ENCODE measurements at places on chromosomes 6 and 20.

GRCh38 chr6:131951576-131952230, 531 bp upstream of the CCN2 start:
- DNase-seq = no peak

DNA sequence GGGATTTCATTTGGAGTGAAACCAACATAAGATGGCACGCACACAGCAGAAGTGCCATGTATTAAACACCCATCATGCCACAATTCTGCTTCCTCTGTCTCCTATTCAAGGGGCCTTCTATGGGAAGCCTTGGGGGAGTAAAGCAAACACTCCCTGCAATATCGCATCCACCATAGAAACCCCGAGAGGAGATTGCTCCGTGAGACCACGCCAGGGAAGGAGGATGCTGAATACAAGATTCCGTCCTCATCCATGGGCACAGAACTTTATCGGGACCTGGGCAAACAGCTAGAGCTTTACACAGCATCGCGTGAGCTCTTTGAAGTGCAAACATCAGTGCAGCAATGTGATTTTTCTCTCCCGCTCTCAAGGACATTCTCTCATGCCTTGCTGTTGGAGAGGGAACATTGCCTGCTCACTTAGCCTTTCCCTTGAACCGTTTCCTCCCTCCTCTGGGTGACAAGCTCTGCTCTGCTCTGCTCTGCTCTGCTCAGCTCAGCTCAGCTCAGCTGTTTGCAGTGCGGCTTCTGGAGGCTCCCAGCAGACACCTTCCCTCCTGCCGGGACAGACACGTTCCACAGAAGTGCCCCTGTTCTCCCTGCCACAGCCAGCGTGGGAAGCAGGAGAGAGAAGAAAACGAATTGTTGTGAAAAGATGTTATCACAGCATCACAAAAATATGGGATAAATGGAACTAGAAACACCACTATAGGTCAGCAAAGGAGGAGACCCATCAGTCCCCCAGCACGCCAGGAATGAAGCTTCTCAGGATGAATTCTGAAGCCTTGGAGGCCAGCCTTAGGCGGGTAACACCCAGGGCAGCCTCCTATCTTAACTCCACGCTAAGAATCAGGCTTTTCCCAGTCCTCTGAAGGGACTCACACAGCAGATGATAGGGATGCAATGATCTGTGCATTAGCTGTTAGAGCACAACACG, 48.2 kb downstream of the RNASET2 start:
- DNase-seq = no peak

- DNase-seq = no peak
Measured at GRCh38 chr6:144122861-144123260, 27.5 kb upstream of the STX11 start.

GRCh38 chr6:113540466-113540865, 316.7 kb upstream of the MARCKS start:
- DNase-seq = no peak

DNA sequence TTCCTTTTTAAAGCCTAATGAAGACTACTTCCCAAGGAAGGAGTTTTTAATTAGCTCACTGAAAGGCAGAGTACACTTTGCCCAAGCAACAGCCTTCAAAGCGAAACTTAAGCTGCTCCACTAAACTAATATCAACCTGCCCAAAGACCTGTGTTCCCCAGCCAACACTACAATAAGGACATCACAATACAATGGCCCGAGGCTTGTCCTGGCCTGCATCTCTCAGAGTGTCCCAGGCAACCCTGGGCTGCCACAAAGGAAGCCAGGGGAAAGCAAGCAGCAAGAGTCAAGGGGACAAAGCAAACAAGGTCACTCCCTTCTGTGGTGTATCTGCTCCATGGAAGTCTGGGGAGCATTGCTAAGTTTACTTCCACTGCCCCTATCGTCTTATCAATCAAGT, 52.3 kb downstream of the PIGU start:
- DNase-seq = no peak

GRCh38 chr6:166939345-166939744, 17.0 kb downstream of the RNASET2 start:
- no peak for DNase-seq

- peak; percentile 82 for DNase-seq
Measured at GRCh38 chr20:57089699-57090144, 176.7 kb downstream of the BMP7 start.

GRCh38 chr6:112701201-112701600, 354.1 kb downstream of the RFPL4B start:
- no peak for DNase-seq

- no peak for DNase-seq
Measured at GRCh38 chr20:32535316-32535952, 49.7 kb downstream of the NOL4L start.

DNA sequence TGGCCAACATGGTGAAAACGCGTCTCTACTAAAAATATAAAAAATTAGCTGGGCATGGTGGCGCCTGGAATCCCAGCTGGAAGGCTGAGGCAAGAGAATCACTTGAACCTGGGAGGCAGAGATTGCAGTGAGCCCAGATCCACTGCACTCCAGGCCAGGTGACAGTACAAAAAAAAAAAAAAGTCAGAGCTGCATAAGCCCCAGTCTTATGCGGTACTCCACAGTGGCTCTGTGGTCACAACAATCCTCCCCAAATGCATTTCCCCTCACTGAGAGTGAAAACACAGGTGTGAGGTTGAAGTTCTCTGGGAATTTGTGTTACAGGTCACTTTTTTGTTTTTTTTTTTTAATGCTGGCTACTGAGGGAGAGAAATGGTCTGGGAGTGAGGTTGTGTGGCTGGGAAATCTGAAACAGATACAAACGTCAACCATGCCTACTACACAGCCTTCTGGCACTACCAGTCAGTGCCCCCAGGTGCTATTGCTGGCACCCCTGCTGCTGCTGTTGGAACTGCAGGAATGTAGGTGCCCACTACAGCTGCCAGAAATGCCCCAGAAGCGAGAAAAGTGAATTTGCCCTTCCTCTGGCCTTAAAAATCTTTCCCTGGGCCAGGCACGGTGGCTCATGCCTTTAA, 5.7 kb downstream of the MRPS26 start:
- no peak for DNase-seq

DNA sequence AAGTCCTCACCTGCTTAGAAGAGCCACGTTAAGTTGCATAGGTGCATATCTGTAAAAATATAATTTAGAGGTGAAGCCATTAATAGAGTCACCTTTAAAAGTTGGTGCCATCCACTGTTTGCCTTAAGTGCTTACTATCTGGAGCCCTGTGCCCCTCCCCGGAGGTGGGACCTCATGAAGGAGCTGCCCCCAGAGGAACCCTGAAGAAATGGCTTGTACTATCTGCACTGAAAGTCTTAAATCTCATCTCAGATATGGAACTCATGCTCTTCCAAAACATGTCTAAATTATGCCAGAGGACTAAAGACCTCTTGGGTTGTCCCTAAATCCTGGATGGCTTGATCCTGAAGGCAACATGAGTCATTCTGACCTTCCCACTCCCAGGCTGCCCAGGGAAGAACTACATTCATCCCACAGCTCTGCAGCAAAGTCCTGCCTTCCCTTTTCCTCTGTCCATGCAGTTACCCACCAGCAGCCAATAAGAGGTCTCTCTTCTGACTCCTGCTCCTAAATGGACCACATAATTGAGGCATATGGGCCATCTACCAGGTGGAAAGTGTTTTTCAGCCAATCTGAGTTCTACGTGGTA, 85.3 kb downstream of the ASXL1 start:
- no peak for DNase-seq

- DNase-seq = no peak
Measured at GRCh38 chr20:62473717-62474603, 1.8 kb downstream of the GATA5 start.

DNA sequence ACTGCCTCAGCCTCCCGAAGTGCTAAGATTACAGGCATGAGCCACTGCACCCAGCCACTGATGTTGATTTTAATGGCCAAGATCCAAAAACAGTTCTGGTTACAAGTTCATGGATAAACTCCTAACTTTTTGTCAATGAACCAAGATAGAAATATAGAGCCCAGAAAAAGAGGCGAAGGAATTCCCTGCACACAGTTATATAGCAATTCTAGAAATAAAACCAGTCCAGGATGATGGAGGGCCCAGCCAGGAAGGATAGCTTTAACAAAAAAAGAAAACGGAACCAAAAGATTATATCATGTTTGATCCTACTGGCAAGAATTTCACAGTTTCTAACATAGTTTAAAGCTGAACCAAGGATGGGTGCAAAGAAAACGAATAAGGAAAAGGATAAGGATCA, 10.9 kb downstream of the EPB41L2 start:
- DNase-seq = no peak

DNA sequence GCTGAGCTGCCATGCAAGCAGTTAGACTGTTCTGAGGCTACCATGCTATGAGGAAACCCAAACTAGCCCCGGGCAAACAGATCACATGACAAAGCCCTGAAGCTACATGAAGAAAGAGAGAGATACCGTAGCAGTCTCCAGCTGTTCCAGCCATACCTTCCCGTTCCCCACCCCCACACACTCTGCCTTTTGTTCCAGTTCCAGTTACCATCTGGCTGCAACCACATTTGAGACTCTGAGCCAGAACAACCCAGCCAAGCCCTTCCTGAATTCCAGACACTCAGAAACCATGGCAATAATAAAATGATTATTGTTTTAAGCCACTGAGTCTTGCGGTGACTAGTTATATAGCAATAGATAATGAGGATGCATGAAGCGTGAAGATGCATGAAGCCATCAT, 28.3 kb downstream of the RIN2 start:
- DNase-seq = no peak
